ENCODE measurements at places on chromosomes 7 and 10. TPM values are rescaled to one million over a fixed set of nuclear protein-coding genes. Genes with fewer than 3 reads are reported as not detected.

Gene DNAJB6
- 80.4 TPM for total RNA-seq

Gene ATP6V0A4
- not detected for total RNA-seq

Gene ADIRF
- total RNA-seq = 50.6 TPM

Gene MINPP1
- 28.5 TPM for total RNA-seq

Gene MUC3A
- total RNA-seq = not detected

Gene TAS2R40
- not detected for total RNA-seq

Gene EEF1AKMT2
- total RNA-seq = 33.6 TPM

Gene AMPH
- total RNA-seq = 5.4 TPM

Gene C10orf62
- 0.32 TPM for total RNA-seq

Gene MTURN
- total RNA-seq = 25.4 TPM
